ENCODE measurements at places on chromosomes 12 and 14.
A peak's percentile ranks its signal among the peaks of the same experiment; 100 is the strongest.

DNA sequence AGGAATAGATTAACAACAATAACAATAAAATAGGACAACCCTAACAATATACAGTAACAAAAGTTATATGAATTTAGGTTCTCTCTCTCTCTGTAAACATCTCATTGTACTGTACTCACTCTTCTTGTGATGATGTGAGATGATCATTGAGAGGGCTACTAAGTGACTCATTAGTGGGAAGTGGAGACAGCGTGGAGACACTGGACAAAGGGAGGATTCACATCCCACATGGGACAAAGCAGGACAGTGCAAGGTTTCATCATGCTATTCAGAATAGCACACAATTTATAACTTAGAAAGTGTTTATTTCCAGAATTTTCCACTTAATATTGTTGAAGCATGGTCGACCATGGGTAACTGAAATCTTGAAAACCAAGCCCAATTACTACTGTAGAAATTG, 26.0 kb upstream of the SPATA7 start:
- no peak for DNase-seq

DNA sequence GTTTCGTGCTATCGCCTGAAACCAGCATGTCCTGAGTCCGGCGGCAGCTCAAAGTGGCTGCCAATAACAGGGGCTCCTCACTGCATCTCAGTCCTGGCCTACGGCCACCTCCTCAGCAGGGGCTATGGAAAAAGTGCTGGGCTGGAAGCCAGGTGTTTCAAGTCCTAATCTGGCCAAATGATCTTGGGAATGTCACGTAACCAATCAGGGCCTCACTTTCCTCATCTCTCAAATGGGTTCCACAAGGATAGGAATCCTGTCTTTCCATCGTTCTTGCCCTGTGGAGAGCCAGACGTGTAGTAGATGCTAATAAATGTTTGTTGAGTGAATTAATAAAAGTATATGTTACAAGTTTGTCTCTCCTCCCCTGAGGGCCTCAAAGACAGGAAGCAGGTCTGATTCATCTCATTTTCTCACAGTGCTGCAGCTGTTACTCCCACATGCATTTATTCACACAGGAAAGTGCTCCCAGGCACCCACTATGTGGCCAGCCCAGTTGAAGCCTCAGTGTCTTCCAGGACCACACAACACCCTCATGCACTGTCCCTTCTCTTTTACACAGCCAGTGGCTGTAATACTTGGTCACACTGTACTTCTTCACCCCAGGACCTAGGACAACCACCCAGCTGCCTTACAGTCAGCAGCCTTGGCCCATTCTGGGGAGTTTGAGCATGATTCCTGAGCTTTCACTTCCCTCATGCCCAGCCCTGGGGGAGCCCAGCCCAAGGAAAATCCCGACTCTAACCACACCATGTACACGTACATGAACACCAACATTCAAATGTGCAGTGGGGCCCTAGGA, 5.0 kb downstream of the CMKLR1 start:
- peak; percentile 54 for DNase-seq

DNA sequence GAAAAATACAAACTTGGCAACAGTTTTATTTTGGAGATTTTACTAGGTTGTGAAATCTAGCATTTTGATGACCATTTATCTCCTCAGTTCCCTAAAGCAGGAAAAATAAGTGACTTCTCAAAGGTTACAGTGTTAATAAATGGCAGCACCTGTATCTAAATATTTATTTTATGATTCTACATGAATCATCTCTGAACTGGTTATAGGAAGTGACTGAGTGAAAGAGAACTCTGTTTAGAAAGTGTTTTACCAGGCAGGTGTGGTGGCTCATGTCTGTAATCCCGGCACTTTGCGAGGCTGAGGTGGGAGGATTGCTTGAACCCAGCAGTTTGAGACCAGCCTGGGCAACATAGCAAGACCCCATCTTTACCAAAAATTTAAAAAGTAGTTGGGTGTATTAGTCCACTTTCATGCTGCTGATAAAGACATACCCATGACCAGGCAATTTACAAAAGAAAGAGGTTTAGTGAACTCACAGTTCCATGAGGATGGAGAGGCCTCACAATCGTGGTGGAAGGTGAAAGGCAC, 26.3 kb downstream of the MIPOL1 start:
- DNase-seq, result peak; percentile 26

GRCh38 chr14:70188659-70189455, at the start of gene SLC8A3:
Gene SLC8A3, minus strand, starts transcription at chr14:70188951. Its CDS starts 20,529 bp downstream, at chr14:70168422.
- peak; percentile 41 for DNase-seq

DNA sequence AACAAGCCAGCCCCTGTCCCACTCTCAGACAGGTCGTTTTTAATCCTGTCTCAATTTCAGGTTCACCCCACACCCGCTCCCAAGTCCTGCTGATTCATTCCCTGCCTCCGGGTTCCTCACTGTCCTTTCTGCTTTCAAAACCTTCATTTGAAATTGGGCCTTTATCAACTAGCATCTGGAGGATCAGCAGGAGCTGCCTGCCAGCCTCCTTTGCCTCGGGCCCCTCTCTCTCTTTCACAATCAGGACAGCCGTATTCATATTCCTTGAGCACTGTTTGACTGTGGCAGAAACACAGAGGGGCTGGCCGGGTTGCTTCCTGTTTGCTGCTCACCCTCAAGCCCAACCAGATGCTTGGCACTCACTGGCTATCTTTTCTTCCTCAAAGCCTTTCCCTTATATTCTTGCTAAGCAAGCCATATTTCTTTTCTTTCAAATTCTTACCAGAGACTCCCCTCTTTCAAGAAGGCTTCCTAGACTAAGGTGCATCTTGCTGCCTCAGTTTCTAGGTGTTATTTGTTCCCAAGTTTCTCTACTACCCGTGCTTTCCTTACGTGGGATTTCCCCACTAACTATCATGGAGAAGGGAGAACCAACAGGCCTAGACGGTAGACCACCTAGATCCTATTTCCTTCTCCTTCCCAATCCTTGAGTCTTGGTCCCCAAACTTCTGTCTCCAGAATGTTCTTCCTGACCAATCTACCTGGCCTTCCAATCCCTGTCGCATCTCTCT, 3.0 kb downstream of the GALNT6 start:
- peak; percentile 68 for DNase-seq

- DNase-seq, result peak; percentile 14
Observed at GRCh38 chr14:32400480-32400879, 71.4 kb downstream of the AKAP6 start.

DNA sequence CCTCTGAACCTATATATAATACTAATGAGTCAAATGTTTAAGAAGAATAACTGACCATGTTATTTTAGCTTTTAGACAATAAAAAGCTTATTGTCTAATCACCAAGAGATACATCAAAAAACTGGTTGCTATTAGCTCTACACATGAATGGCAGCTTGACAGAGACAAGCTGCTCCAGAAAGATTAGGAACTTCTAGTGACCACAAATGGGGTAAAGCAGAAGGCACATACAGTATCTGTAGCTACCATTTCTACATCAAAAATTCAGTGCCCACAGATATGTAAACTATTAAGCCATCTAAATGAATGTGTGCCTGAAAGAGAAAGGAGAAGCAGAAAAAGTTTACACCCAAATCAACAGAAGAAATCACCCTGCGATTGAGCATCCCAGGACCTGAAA, 2.4 kb downstream of the AREL1 start:
- DNase-seq, result no peak

DNA sequence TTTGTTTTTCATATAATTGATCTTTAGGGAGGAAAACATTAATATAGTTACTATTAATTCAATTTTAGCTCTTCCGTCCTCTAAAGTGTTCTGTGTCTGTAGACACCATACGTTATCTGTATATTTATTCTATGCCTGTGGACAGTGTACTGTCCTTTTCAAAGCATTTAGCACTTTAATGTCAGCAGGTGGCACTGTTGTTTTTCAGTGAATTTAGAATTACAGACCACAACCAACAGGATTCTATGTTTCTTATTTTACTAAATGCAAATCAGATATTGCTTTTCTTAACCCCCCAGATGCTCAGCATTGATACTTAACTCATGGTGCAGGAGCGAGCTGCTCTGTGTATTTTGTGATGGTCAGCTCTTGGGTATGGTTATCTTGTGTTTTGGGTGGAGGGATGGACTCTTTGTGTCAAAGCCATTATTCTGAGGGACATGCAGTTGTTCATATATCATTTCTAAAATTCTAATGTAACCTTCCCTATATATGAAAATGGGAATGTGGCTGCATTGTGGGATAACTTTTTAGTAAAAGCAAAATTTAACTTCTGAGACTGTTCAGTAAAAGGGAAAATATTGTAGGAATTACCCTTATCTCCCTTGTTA, 65.2 kb downstream of the PAPOLA start:
- DNase-seq, result peak; percentile 59

DNA sequence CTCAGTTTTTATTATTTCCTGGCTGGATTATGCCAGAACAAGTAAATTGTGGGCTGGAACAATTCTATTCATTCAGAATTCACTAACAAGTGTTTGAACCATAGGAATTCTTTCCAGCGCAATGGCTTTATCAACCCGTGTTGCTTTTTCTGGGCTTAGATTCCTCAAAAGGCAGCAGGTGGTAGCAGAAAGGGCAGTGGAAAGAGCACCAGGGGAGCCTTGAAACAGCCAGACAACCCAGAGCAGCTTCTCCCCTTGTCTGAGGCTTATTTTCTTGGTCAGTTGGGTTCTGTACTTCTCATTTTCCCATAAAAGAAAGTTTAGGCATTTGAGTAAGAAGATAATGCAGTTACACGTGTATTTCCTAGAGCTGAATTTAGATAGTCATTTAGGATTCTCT, 130.7 kb downstream of the OTOGL start:
- no peak for DNase-seq

DNA sequence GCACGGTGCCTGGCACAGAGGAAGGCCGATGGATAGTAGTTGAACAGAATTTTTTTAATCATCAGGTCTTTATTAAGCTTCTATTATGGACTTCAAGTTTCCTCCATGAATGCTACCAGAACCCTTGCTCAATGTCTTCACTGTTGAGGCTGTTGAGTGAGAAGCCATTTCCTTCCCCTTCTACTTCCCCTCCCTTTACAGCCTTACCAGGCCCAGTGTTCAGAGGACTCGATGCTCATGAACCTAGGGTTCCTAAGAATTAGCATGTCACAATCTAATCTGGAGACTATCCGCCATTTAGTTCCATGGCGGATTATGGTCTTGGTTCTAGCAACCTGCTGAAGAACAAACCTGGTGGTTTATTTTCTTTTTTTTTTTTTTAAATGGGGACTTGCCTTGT, 17.7 kb downstream of the ETV6 start:
- DNase-seq, result no peak

- DNase-seq, result no peak
Observed at GRCh38 chr12:65517656-65518210, 239.2 kb downstream of the MSRB3 start.

- DNase-seq, result no peak
Observed at GRCh38 chr12:120055231-120056000, 61.1 kb downstream of the RAB35 start.

All from ELR (cell line).